ENCODE measurements at places on chromosomes 2 and 18. TPM values are rescaled to one million over a fixed set of nuclear protein-coding genes. Genes with fewer than 3 reads are reported as not detected.

The SFT2D3 gene
- total RNA-seq = 6.0 TPM

The EDAR gene
- total RNA-seq = not detected

The ABCG8 gene
- total RNA-seq = not detected

The RESP18 gene
- not detected for total RNA-seq

The DOK6 gene
- total RNA-seq = 0.06 TPM

The CLEC4F gene
- total RNA-seq = not detected

The OTOS gene
- 0.34 TPM for total RNA-seq

The KCNG3 gene
- 0.06 TPM for total RNA-seq

The ADCYAP1 gene
- 2.7 TPM for total RNA-seq

The MSH6 gene
- 115 TPM for total RNA-seq

Measured in Daoy (cell line).